Left cardiac atrium (tissue), 4 donors: ENCODE measurements at places on chromosomes 6 and 20. TPM values are rescaled to one million over a fixed set of nuclear protein-coding genes. Genes with fewer than 3 reads are reported as not detected.

DNA sequence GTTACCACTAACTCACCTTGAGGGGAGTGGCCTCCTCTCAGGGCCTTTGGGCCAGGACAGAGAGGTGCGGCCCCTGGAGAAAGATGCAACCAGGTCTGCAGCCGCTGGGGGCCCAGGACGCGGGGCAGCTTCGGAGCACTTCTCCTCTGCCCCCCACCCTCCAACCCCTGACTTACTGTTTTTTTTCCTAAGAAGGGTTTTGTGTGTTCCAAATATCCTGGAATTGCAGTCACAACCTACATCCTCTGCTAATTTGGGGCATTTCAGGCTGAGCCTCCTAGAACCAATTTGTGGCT is 1.7 kb downstream of the LINC00237 start:
- DNase-seq = no peak

The UBE2C gene
- total RNA-seq = 0.73 TPM

The PAK5 gene
- total RNA-seq = not detected

DNA sequence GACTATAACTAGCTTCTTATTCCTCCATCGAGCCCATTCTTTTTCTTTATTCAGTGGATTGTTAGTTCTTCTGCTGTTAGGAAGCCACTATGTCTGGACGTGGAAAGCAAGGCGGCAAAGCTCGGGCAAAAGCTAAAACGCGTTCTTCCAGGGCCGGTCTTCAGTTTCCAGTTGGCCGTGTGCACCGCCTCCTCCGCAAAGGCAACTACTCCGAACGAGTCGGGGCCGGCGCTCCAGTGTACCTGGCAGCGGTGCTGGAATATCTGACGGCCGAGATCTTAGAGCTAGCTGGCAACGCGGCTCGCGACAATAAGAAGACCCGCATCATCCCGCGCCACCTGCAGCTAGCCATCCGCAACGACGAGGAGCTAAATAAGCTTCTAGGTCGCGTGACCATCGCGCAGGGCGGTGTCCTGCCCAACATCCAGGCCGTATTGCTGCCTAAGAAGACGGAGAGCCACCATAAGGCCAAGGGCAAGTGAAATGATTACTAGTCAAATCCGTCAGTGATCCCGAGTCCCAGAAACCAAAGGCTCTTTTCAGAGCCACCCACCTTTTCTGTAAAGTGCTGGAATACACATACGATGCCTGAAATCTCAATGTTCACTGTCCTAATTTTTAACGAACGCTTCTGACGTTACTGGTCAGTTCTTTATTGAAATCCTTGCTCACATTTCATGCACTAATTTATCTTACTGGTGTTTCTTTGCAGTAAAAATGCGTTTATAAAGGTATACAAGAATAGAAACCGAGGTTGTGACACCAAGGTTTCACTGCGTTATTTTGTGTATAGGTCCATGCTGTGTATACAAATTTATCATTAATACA is 129.9 kb downstream of the HFE start:
- DNase-seq = peak; percentile 86

GRCh38 chr6:44332585-44332984 is 9.9 kb upstream of the SPATS1 start:
- no peak for DNase-seq
